ENCODE measurements at places on chromosomes 7 and 10. TPM values are rescaled to one million over a fixed set of nuclear protein-coding genes. Genes with fewer than 3 reads are reported as not detected.

The CACNB2 gene
- total RNA-seq = 13.8 TPM

The CTBP2 gene
- 31.1 TPM for total RNA-seq

GRCh38 chr7:30553141-30553540, 41.5 kb upstream of the GARS1 start:
- H3K4me1 ChIP-seq = peaks cover 40% of the 10 kb centered on the region
- H3K27me3 ChIP-seq = no peaks in the 10 kb centered on the region
- DNase-seq = no peak
- peaks cover 5% of the 10 kb centered on the region for H3K36me3 ChIP-seq
- no peak overlapping the region for H3K4me3 ChIP-seq

The RBP4 gene
- 32.7 TPM for total RNA-seq

GRCh38 chr7:120070201-120070600, 202.8 kb upstream of the KCND2 start:
- no peaks in the 10 kb centered on the region for H3K36me3 ChIP-seq
- H3K27ac ChIP-seq = no peak overlapping the region
- no peaks in the 10 kb centered on the region for H3K4me1 ChIP-seq
- no peak for DNase-seq

GRCh38 chr7:88888684-88889083, 93.1 kb upstream of the TEX47 start:
- H3K4me1 ChIP-seq = no peaks in the 10 kb centered on the region
- no peak for DNase-seq
- no peaks in the 10 kb centered on the region for H3K27me3 ChIP-seq
- H3K36me3 ChIP-seq = no peaks in the 10 kb centered on the region

- H3K4me1 ChIP-seq = peaks cover 9% of the 10 kb centered on the region
- no peak overlapping the region for H3K27ac ChIP-seq
- no peaks in the 10 kb centered on the region for H3K36me3 ChIP-seq
- H3K4me3 ChIP-seq = no peak overlapping the region
Measured at GRCh38 chr10:31037749-31038148, 6.1 kb upstream of the ZNF438 start.

DNA sequence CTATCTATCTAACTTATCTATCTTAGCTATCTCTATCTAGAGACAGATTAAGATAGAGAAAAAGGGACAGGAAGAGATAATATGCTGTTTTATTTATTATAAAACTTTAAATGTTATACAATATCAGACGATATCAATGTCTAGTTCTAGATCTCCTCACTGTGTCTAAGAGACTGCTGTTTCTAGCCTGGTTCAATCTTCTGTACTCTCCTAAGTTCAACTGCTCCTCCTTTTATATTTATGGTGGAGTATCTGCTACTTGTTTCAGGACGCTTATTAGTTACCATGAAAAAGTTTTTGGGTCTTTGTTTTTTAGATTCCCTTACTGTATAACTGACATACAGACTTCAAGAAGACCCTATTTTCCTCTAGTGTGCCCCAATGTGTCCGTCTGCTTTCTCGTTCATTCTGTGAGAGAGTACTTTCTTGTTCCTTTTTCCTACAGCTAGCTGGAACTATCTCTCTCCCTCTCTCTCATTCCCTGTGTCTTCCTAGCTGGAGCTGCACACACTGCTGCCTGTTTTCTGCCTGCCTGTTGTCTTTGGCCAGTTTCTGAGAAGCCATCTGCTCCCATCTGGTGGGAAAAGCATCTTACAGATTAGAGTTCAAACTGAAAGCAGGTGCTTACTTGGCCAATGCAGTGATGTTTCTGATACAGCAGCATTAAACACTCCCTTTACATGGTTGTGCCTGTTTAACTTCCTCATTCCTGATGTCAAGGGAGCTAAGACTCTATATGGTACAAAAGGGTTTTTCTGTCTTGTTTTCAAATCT, 49.4 kb upstream of the ARL4A start:
- H3K27ac ChIP-seq = no peak overlapping the region
- peaks cover 21% of the 10 kb centered on the region for H3K4me1 ChIP-seq
- H3K27me3 ChIP-seq = no peaks in the 10 kb centered on the region

The WNT8B gene
- total RNA-seq = not detected

- H3K4me3 ChIP-seq = no peak overlapping the region
- no peak for DNase-seq
- no peaks in the 10 kb centered on the region for H3K27me3 ChIP-seq
- no peaks in the 10 kb centered on the region for H3K36me3 ChIP-seq
- peaks cover 15% of the 10 kb centered on the region for H3K4me1 ChIP-seq
Measured at GRCh38 chr7:42134276-42134876, 102.6 kb downstream of the GLI3 start.

The HSPA14 gene
- total RNA-seq = 11.7 TPM

The TFAM gene
- total RNA-seq = 20.7 TPM

Data from suprapubic skin (tissue), 4 donors.